WTC11 (cell line): ENCODE measurements at places on chromosomes 12 and 14.

GRCh38 chr14:32694795-32695449, 243.8 kb upstream of the NPAS3 start:
- DNase-seq = no peak

DNA sequence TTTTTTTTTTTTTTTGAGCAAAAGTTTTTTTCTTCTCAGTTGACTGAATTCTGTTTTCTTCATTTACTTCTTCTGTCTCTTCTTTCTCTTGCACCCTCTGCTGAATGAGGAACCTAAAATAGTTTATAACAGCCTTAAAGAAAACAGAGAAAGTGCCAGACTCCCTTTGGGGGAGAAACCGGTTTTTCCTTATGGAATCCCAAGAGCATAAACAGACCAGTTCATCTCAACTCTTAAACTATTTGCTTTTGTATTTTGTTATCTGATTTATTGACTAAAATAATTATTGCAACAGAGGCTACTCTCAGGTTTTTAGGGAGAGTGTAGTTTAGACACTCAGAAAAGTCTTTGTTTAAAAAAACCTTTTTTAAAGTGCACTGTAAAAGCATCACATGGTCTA, 30.2 kb downstream of the ST8SIA1 start:
- no peak for DNase-seq

- no peak for DNase-seq
These were observed 34.1 kb downstream of the AP5M1 start for GRCh38 chr14:57302883-57303282.

DNA sequence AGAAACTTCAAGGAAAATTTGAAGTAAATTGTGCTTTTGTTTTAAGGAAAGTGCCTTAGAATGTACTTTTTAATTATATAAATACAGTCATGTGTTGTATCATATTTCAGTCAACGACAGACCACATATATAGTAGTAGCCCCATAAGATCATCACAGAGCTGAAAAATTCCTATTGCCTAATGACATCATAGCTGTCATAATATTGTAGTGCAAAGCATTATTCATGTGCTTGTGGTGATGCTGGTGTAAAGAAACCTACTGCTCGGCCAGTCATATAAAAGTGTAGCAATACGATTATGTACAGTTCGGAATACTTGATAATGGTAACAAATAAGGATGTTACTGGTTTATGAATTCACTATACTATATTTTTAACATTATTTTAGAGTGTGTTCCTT, 198.9 kb upstream of the SLC16A7 start:
- DNase-seq = no peak

DNA sequence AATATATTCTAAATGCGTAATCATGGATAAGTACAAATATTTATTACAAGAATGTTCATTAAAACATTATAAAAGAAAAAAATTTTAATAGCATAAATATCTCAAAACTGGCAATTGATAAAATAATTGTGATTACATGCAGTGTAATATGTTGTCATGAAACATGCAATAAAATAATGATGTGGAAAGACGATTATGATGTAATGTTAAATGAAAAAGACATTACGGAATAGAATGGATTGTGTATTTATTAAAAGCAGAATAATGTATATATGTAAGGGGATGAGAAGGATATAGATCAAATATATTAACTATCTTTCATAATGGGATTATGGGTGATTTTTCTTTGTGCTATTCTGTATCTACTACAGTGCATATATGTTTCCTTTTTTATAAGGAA, 32.8 kb downstream of the NDUFA9 start:
- no peak for DNase-seq

DNA sequence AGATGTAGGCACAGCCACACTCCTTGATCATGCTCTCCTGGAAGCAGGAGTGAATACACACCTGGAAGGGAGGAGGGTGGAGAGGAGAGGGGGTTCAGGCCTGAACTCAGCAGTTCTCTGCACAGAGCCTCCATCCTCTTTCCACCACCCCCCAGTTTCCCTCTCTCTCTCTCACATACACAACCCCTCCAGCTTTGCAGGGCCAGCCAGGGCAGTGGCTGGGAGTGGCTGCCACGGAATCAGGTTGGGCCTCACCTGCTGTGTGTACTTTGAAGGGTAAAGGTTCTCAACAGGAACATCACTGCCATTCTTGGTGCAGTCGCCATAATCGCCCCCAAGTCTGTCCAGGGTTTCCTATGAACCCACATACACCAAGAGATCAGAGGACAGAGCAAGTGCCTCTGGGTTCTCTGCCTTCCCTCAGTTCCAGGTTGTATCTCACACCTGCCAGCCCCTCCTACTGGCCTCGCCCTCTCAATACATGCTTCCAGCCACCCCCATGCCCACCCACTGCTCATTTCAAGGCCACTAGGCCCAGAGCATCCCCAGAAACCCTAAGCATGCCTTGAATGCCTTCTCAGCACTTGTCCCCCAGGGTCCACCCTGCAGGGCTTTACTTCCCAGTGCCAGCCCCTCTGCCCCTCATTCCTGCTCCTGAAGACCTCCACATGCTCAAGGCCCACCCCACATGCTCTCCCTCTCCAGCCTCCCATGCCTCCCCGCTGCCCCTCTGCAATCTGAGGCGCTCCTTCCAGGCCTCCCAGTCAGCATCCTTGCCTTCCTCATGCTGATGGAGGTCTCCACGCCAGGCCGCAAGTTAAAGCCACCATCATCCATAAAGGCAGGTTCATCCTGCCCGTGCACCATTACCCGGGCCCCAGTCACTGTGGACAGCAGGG, 12.9 kb upstream of the TNFRSF1A start:
- DNase-seq = no peak

- DNase-seq = no peak
These were observed 1187.3 kb upstream of the SEL1L start for GRCh38 chr14:82720946-82721345.

GRCh38 chr12:15151161-15152091, 69.8 kb downstream of the RERG start:
- no peak for DNase-seq

GRCh38 chr12:38386205-38386985, 69.8 kb downstream of the ALG10B start:
- DNase-seq = no peak

GRCh38 chr12:2754208-2754607, 40.6 kb upstream of the FKBP4 start:
- DNase-seq = no peak

GRCh38 chr12:47408171-47408871, 297.5 kb downstream of the RPAP3 start:
- peak; percentile 34 for DNase-seq

DNA sequence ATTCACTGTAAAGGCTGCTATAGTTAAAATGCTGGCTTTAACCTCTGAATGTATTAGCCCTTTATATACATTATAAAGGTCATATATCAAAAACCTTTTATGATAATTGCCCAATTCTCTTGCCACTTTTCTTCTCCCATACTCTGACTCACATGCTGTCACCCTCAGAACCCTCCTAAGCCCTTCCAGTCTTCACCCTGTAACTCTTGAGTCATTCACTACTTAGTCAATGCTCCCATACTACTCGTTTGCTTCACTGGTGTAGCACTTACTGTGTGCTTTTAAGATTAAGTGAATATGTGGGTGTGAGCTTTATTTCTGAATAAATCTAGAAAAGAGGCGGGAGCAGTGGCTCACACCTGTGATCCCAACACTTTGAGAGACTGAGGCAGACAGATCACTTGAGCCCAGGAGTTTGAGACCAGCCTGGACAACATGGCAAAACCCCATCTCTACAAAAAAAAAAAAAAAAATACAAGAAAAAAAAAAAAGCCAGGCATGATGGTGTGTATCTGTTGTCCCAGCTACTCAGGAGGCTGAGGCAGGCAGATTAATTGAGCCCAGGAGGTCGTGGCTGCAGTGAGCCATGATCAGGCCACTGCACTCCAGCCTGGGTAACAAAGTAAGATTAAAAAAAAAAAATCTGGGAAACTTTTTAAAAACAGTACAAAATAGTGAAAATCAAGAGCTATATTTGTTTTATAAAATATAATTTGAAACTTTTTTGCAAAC, 37.6 kb downstream of the SPATA7 start:
- DNase-seq = no peak

DNA sequence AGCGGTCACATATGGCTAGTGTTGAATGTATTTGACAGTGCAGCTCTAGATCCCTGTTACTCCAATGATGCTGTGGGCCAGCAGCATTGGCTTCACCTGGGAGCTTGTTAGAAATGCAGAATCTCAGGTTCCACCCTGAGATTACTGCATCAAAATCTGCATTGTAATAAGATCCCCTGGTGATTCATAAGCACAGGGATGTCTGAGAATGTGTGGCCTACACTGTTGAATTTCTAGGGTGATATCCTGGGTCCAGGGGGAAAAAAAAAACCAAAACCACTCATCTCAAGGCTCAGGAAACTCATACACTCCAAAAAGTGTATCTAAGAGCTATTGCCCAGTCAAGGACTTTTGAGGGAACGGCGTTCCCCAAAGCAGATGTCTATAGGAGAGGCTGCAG, 196.8 kb downstream of the PPM1H start:
- DNase-seq = no peak

- DNase-seq = no peak
These were observed 127.4 kb downstream of the KTN1 start for GRCh38 chr14:55707365-55707804.

DNA sequence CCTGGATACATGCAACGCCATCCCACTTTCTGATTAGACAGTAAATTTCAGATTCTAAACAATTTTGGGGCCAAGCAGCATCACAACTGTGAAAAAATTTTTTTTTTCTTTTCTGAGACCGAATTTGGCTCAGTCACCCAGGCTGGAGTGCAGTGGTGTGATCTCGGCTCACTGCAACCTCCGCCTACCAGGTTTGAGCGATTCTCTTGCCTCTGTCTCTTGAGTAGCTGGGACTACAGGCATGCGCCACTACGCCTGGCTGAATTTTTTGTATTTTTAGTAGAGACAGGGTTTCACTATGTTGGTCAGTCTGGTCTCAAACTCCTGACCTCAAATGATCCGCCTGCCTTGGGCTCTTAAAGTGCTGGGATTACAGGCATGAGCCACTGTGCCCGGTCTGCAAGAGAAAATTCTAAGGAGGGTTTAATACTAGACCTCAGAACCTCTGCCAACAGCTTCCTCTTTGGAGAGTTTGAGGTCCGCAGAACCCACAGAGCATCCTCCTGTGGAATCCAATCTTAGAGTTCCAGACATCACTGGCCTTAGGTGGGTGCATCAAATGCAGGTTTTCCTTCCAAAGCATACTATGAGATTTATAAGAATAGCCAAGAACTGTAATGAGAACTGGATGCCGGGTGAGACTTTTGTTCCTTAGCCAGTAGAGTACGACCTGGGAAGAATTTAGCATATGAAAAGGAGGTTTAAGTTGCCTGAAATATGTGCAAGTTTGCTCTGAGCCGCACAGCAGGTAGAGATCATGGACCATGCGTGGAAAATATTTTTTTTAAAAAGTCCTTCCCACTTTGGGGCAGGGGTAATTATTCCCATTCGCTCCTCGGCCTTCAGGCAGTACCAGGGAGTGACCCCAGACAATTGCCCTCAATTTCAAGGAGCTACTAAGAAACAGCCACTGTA, 7.8 kb upstream of the PHC1 start:
- no peak for DNase-seq

DNA sequence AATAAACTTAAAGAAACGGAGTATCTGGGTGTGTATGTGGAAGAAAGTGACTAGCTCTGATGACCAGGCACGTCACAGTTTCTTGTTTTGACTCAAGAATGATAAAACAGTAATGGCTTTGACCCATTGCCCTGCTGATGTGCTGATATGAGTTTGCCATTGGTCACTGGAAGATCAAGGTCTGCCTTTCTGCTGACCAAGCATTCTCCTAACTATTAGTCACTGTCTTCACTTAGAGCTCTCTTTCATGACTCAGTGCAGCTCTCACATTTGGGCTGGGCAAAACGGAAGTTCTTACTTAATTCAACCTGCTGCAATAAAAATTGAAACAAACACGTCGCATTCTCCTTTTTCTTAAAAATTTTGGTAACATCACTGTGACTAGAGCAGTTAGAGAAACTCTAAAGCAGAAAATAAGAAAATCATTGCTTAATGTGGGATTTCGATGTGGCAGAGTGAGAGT, 366.7 kb downstream of the BTG1 start:
- no peak for DNase-seq

DNA sequence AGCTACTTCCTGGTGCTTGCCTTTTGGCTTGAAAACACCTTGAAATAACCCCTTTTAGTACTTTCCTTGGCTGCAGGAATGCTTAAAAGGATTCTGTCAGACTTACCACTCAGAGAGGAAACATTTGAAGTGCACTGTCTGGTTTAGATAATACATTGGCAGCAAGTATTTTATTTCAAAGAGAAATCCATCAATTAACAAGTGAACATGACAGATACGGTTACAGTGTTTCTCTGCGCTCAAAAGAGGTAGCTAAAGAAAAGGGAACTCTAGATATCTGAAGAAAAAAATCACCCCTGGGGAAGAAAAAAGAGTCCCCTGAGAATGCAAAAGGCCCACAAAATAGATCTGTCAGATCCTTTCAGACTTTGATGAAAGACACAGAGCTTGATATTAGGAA, 421.9 kb downstream of the LRFN5 start:
- DNase-seq = no peak

- DNase-seq = no peak
These were observed 33.6 kb downstream of the SDR9C7 start for GRCh38 chr12:56900583-56900982.

DNA sequence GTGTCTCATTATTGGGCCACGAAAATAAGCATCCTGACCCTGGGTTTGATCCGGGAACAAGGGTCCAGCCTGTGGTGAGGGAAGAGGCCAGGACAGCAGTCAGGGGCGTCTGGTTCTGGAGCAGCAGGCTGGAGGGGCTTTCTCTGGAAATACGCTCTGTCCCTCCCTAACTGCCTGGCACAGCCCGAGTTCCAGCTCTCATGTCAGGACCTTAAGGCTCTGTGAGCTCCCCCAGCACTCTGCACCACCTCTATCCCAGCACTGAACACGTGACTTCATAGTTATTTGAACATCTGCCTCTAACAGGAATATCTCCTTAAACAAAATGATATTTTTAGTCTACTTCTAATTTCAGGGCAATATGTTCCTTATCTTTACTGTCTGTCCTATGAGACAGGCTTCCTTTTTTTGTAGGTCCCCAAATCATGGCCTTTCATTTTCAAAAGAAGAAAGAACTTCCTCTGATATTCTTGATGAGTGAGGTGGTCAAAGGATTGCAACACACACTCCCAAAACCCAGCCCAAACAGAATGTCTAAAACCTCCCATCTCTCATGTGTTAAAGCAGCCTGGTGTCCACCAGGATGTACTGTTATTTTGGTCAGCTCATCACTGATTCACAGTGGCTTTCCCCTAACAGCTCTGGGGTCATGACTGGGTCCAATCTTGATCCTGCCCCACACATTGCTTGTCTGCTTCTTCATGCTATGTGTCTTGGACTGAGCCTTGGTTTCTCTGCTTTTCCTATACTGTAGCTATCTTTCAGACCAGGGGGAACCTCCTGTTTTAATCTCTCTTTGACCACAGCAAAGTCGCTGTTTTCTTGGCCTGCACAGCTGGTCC, 9.7 kb downstream of the AQP6 start:
- no peak for DNase-seq

DNA sequence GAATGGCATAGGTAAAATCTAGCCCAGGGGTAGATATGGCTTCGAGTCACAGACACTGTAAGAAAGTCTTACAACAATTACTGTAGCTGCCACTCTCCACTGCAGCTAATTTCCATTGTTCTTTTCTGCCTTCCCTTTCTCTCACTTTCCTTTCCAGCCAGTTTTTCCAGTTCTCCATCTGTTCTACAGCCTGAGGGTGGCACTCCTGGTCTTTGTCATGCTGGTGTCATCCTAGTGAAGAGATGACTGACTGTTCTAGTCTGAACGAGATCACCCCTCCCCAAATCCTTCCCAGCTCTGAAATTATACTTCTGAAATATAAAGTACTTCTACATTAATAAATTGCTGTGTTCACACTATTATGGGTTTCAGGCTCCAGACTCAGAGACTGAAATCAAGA, 74.2 kb upstream of the CSRP2 start:
- DNase-seq = no peak
